Effector memory CD4-positive, alpha-beta T cell (primary cell): ENCODE measurements at places on chromosomes 3 and 15.

DNA sequence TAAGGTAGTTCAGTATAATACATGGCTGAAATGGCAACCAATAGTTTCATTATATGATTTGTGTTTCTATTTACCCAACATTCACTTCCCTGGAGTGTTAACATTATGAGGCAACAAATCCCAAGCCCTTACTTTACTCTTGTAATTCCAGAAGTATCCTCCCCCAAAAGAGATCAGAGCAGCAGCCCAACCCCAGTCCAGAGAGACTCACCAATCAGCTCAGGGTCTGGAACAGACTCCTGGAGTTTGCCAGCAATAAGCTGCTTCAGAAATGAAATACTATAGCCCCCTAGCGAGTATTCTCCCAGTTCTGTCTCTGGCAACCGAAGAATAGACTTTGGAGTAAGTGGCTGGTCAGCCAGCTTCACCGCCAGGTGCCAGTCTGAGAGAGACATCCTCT, 2.5 kb downstream of the UBL7 start:
- DNase-seq = no peak

- DNase-seq = no peak
Measured at GRCh38 chr3:52172262-52172757, 18.1 kb upstream of the POC1A start.

- no peak for DNase-seq
Measured at GRCh38 chr15:40917585-40917984, 11.6 kb upstream of the DLL4 start.

GRCh38 chr15:54208786-54209185, 230.5 kb downstream of the UNC13C start:
- no peak for DNase-seq

- DNase-seq = no peak
Measured at GRCh38 chr3:197364410-197365071, 66.1 kb upstream of the DLG1 start.

DNA sequence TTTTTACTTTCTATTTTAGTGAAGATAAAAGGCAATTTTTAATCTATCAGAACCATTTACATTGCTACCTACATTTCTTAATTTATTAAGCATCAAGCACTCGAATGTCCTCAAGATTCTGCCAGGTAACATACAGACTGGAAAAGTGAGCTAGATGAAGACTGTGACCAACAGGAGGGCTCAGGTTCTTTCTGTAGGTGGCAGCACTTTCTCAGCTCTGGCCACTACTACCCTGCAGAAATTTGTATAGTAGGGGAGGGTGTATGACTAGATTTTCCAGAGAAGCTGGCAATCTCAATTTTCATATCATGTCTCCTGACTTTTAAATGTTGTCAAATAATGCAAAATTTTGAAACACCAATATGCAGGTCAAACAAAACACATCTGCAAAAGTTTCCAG, 165.0 kb upstream of the SUCLG2 start:
- no peak for DNase-seq

- no peak for DNase-seq
Measured at GRCh38 chr15:48265135-48265534, 59.0 kb downstream of the SLC12A1 start.

- DNase-seq = no peak
Measured at GRCh38 chr3:171994646-171995428, 44.5 kb upstream of the FNDC3B start.

DNA sequence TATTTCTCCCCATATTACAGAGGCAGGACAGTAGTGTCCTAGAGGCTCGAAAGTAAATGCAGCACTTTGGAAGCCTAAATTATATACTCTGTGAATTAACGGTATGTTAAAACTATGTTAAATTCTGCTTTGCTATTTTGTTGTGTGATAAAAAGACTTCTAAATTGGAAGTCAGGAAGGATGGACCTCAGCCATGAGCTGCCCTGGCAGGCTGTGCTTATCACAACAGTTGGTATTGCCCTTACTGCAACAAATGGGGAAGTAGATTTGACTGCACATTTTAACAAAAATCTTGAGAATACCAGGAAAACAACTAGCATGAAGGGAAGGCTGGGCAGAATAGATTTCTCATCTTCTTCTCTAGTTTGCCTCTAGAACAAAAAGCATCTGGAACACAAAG, 706.6 kb downstream of the SI start:
- no peak for DNase-seq

DNA sequence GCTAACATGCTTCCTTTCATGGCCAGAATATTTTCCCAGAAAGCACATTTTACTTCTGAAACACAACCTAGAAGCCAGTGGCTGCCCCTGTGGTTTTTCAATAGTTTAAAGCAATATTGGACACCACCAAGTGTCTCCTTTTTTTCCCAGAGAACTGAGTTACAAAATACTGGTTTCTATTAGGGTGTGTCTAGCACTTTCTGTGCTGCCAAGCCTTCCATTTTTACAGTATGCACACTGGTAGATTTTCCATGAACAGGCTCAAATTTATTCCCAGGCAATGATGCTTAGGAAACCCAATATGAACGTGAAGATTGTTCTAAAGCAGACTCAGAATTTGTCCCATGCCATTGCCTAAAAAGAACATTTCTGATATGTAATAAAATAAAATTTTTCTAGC, 7.2 kb downstream of the TNFAIP8L3 start:
- DNase-seq = no peak

DNA sequence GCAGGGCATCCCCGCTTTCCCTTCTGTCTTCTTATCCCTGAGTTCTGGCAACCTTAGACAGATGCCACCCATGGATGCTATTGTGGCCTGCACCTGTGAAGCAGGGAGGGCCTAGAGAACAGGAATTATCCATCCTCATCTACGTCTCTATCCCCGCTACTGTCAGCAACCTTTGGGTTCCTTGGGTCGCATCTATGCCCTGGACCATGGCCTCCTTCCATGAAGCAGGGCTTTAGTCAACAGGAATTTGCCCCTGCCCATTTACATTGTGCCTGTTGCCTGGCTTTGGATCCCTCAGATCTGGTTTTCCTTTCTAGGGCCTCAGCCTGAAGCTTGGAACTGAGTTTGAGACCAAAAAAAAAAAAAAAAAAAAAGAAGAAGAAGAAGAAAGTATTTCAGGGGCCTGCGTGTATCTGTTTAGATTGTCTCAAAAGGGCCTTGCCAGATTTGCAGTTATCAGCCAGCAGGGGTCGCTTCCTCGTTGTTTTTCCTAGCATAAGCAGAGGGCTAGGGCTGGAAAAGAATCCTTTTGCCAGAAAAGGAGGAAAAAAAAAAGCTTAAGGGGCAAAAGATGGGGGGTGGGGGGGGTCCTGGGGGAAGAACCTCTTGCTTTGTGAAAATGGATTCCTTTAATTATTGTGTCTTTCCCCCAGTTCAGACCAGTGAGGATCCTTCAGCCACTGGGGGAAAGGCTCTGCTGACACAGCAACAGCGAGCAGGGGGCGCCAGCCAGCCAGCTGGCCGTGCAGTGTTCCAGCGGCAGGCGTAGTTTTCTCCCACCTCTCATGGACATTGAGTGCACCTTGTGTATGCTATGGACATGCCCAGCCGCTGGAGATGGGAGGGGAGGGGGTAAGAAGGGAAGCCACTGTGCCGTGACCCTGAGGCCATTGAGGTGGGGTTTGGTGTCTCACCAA, 65.7 kb upstream of the ALDH1L1 start:
- no peak for DNase-seq

DNA sequence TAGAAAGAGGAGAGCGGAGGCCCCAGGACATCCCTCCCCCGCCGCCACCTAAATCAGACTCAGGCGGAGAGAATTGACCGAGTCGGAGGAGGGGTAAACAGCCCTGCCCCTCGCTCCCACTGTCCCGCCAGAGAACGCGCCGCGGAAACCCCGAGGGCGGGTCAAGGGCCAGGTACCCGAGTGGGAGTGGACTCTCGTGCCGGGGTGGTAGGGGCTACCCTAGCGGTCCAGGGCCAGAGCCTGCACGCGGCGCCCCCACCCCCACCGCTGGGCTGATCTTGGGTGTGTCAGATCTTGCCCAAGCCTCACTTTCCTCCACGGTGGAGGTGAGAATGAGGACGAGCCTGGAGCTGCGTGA, 19.0 kb downstream of the SPATA12 start:
- no peak for DNase-seq

- no peak for DNase-seq
Measured at GRCh38 chr3:195246581-195246995, 24.4 kb downstream of the XXYLT1 start.

DNA sequence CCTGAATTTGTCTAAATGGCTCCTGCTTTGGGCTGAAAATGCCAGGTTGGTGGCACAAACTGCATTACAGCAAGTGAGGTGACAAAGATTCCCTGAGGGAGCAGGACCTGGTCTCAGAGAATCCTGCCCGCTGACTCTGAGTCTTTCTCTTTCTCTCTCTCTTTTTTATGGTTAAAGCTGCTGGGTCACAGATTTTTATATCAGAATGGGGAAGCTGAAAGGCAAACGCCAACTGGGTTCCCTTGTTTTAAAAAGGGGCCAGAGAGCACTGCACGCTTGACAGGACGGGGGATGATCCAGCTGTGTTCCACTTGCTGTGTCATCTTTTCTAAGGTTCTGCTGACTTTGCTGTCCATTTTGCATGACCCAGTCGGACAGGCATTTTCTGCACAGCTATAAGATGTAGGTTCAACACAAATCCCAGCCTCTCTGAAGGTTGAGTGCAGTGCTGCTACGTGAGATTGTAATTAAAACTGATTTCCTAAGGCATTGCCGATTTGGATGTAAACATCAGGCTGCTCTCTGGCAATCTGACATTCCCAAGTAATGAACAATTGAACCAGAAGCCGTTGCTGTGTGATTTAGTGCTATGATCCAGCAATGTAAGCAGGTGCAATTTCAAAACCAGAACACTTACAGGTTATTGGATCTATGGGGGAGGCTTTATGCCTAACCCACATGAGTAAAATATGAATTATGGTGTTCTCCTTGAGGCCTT, 25.8 kb downstream of the ARHGEF3 start:
- DNase-seq = no peak

- no peak for DNase-seq
Measured at GRCh38 chr3:79297245-79297960, 470.4 kb downstream of the ROBO1 start.

- no peak for DNase-seq
Measured at GRCh38 chr15:70353606-70354345, 256.1 kb upstream of the TLE3 start.

- DNase-seq = no peak
Measured at GRCh38 chr15:58487724-58488120, 55.9 kb downstream of the LIPC start.

- DNase-seq = no peak
Measured at GRCh38 chr3:124883766-124884473, 3.2 kb downstream of the ITGB5 start.

DNA sequence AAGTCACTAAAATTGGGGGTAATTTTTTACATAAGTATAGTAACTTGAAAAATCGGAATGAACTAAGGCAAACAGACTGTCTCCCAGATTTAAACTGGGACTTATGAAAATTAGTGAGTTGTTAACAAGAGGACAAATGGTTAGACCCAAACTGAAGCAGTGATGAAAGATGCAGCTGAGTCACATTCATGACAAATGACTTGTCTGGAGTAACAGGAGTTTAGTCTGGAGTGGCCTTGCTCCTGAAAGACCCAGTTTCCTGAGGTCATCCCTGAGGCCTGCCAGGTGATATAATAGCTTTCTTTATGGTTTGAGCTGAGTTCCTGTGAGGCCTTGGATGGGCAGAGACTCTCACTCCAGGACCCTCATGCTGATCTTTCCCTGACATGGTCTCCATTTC, 9.6 kb upstream of the CTDSPL start:
- no peak for DNase-seq

GRCh38 chr3:3366386-3366785, 186.9 kb upstream of the CRBN start:
- DNase-seq = no peak

- DNase-seq = no peak
Measured at GRCh38 chr3:30078736-30079135, 527.7 kb upstream of the TGFBR2 start.

- no peak for DNase-seq
Measured at GRCh38 chr3:185363662-185364203, 797 bp downstream of the MAP3K13 start.

DNA sequence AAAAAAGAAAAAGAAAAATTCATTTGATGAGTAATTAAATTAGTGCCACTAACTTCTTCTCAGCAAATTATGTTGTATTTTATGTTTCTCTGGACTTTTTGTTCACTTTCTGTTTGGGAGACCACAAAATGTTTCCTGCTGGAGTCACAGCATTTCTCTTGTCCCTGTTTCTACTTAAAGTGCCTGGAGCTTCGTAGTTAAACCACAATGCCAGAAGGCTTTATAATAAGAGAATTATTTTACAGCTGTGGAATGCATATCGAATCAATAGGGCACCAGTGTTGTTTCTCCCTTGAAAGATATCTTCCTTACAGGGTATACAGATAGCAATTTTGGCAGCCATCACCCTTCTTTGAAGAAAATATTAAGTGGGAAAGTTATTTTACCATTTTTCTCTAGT, 3.2 kb downstream of the DTWD1 start:
- DNase-seq = no peak

- no peak for DNase-seq
Measured at GRCh38 chr15:38896647-38897046, 332.0 kb upstream of the RASGRP1 start.

- DNase-seq = no peak
Measured at GRCh38 chr3:33186524-33187367, 31.9 kb downstream of the SUSD5 start.

DNA sequence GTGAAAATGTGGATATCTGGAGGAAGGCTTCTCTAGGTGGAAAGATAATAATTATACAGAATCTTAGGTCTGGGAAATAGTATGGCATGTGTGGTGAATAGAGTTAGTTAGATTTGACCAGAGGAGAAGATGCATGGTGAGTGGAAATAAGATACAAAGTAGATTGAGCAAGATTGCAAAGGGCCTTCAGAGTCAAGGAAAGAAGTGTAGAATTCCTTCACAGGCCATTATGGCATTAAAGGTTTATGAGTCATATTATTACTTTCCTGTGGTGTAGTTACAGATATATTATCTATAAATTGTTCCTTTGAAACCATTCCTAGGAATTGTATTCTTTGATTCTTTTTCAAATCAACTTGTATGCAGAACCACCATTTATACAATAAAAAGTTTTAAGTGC, 660.3 kb downstream of the SI start:
- DNase-seq = no peak

- no peak for DNase-seq
Measured at GRCh38 chr3:194768586-194768985, 82.9 kb downstream of the FAM43A start.

DNA sequence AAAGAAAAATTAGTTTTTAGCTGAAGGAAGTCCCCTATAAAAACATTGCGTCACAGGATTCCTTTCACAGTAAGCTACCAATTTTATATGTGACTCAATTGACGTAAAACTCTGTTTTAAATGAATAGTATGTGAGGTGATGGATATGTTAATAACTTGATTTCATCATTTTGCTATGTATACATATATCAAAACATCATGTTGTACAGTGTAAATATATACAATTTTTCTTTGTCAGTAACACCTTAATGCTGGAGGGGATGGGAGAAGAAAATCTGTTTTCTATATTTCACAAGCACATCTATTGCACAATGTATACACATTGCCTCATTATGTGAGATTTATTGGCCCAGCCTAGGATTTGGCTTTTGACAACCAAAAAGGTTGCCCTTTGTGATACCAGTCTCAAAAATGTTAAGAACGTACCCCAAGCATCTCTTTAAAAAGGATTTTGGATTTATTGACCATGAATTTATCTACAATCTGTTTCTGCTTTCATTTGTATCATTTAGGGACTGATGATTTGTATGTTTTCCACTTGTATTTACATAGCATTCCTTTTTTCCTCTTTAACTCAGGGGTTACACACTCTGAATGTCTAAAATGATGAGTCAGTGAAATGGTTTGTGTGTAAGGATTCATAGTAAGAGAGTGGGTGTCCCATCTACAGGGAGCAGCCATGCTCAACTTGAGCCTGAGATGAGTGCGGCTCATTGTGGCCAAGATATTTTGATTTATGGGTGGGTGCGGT, 62.6 kb downstream of the CRTC3 start:
- no peak for DNase-seq
